Islet precursor cell (in vitro differentiated cells): ENCODE measurements at places on chromosomes 7 and 10.

DNA sequence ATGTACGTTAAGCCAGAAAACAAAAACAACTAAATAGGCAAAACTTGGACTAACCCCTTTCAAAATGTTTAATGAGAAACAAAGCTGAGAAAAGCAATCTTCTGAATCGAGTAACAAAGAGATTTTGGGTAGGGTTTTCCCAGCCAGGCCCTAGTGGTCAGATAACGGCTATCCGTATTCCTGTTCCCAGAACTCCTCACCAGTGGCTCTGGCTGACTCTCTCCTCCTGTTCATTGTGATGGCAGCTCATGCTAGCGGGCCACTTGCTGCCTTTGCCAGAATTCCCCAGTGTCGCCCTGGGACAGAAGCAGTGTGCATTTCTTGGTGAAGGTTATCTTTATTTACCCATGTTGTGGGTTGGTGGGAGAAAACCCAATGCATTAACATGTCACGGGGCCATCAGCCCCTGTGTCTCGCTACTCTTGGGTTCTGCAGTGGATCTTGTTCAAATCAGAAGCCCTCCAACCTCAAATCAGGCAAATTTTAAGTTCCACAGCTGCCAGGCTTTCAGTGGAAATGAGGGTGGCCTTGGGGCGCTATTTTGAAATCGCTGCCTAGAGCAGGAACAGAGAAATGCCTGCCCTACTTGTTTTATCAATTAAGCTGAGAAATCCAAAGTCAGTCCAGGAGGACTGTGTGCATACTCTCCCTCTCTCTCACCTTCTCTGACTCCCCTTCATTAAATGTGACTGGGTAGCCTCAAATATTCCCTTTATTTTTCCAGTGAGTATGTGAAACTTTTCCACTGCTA is 164.5 kb upstream of the NPVF start:
- peak; percentile 62 for DNase-seq

DNA sequence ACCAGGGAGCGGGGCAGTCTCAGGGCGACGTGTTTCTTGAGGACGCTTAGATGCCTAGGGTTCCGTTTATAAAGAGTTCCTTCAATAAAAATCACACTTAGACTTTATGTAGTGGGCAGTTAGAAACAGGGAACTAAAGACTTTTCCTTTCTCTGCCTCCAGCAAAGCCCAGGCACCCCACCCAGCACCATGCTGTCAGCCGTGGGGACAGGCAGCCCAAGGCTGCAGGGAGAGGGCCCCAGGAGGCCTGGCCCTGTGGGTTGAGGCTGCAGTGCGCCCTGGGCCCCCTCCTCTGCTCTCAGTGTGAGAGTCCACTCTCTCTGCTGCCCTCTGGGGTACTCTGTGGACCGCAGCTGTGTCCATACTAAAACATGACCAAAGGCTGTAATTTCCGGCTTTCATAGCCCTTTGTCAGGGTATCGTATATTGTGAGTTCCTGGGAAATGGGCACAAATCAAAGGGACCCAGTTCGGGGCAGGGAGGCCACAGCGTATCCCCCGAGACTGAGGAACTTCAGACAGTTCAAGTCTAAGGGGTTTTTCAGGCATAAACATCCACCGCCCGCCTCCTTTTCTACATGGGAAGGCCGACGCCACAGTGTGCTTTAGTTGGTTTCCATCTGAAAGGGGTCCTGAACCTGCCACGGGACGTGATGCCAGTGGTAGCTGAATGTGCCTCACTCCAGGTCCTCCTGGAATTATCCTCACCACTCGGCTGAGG is 59.7 kb downstream of the DNAJB6 start:
- no peak for DNase-seq

DNA sequence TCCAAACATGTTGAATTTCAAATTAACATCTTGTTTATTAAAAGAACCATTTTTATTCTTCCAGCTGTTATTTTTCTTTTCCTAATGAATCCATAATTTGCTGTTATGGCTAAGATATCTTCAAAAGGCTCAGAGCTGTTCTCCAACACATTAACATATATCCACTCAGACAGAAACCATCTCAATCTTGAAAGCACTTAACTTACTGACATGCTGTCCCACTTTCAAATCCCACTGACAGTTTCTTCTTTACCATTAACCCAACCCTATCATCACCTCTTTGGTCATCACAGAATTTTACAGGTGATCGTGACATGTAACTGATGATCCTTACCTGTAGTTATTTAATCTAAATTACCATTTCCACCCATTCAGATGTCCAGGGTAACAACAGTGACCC is 75.5 kb upstream of the AFAP1L2 start:
- no peak for DNase-seq

- DNase-seq: peak; percentile 78
Observed at GRCh38 chr7:133846203-133846945, 280.8 kb upstream of the LRGUK start.

- DNase-seq: peak; percentile 71
Observed at GRCh38 chr7:112129655-112130323, 76.4 kb downstream of the DOCK4 start.

- peak; percentile 97 for DNase-seq
Observed at GRCh38 chr10:93991596-93992284, 2.0 kb upstream of the PLCE1 start.

DNA sequence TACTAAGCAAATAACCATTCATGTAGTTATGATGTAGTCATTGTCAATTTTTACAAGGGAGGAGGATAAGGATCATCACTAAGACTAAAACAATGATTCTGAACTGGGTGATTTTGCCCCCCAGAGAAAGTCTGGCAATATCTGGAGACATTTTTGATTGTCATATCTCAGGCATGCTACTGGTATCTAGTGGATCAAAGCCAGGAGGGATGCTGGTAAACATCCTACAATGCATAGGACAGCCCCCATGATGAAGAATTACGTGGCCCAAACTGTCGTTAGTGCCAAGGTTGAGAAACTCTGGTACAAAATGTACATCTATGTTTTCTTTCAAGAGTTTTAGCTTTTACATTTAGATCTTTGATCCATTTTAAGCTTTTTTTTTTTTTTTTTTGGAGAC is 57.3 kb downstream of the GBF1 start:
- DNase-seq: no peak

DNA sequence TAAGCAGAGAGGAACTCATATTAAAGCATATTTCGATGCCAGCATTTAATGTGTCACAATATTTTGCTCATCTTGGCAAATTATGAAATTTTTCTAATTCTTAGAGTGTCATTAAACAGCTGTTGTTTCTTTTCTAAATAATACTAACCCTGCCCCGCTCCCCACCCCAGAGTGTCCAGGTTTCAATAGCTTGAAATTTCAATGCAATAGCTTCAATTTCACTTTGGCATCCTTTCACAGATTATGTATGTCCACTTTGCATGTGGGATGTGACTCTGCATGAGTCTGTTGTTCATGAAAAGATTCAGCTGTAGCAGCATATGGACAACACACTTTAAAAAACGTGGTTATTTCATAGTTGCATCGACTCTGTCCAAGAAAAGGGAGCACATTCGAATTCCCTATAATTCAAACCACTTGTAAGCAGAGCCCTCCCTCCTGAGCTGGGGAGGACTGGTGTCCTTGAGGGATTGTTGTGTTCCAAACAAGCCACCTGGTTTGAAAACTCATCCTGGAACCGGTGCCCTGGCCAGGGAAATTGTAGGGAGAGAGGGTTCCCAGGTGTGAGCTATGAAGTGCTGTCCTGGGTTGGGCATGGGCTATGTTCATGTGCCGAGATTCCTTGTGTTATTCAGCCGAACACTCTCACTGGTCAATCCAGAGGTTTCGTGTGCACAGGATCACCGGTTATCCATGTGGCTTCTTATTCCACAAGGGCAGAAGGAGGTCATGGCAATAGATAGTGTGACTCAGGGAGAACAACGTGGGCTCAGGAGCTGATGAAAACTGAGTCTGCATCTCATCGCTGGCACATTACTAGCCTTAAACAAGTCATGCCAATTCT is 64.6 kb upstream of the CREB5 start:
- no peak for DNase-seq

- no peak for DNase-seq
Observed at GRCh38 chr10:74991435-74991834, 120.0 kb upstream of the SAMD8 start.

- peak; percentile 89 for DNase-seq
Observed at GRCh38 chr10:112919721-112920120, 30.3 kb upstream of the TCF7L2 start.

- no peak for DNase-seq
Observed at GRCh38 chr10:121838931-121839330, 88.9 kb downstream of the ATE1 start.

DNA sequence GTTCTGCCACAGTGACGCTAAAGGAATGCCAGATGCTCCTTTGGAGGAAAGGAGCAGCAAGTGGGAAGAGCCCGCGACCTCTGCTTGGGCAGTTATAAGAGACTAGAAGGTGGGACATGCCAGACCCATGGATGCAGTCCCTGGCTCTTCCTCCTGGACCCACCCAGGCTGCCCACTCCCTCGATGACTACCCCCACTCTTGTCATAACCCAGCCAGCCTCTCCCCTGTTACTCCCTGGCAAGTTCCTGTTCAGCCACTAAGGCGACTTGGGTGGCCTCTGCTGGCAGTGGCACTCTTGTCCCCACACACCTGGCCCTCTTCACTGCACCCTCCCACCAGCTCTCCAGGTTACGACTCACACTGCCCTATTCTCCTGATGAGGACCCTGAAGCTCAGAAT is 33.5 kb downstream of the COL13A1 start:
- DNase-seq: no peak

DNA sequence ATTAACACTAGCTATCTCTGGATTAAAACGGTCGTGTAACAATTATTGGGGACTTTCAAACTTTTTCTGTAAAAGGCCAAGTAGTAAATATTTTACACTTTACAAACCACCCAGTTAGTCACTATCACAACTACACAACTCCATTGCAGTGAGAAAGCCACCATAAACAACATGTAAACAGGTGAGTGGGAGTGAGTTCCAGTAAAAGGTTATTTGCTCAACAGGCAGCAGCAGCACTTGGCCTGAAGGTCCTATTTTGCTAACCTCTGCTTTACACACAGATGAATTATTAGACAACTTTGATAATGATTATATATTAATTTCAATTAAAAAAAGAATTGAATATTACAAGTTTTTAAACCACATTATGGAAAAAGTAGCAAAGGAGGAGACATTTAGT is 15.8 kb upstream of the AGMO start:
- no peak for DNase-seq

DNA sequence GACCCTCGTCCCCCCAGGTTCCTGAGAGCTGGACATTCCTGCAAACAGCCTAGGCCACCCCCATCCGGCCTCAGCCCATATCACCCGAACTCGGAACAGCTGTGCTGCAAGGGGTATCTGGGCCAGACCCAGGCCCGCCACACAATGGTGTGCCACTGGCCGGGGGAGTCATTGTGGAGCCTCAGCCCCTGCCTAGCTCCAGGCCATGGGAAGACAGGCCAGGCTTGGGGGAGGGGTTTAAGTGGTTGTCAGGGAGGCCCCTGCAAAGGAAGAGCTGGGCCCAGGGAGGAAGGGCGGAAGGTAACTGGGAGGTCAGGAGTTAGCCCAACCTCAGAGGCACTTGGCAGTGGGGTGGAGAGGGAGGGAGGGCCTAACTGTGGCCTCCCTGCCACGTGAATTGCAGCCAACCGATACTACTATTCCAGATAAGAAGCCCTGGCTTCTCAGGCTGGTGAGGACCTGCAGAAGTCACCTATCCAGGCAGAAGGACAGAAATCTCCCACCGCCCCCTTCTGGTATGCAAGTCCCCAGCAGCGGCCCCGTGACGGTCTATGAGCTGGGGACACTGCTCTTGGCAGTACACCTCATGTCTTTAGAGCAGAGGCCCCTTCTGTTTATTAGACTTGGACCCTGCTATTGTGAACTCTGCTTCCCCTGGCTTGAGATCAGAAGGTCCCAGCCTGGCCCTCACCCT is 26.8 kb downstream of the VSIR start:
- peak; percentile 71 for DNase-seq

GRCh38 chr7:106354822-106355221 is 70.0 kb upstream of the NAMPT start:
- DNase-seq: no peak

DNA sequence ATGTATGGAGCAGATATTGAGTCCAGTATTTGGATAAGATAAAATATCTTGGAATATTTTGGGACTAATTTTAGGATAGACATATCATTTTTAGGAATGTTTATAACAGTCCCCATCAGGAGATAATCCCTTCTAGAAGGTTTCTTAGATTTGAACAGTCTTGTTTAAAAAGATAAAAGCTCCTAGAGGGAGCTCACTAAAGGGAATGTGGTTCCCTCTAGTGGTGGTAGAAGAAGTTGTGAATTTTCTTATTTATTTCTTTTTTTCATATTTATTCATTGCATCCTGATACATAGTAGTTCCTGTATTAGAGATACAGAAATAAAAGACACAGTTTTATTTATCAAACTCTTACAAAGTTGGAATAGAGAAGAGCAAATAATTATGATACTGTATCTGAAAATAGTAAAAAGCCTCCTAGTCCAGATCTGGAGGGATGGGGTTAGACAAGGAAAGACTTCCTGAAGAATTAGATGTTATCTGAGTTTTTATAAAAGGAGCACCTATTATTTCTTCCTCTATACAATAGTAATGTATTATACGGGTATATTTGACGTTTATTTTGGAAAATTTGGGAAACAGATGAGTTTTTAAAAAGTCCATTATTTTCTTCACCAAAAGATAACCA is 24.5 kb upstream of the KLF14 start:
- no peak for DNase-seq

GRCh38 chr7:106050002-106050745 is 61.9 kb downstream of the SYPL1 start:
- DNase-seq: peak; percentile 76

DNA sequence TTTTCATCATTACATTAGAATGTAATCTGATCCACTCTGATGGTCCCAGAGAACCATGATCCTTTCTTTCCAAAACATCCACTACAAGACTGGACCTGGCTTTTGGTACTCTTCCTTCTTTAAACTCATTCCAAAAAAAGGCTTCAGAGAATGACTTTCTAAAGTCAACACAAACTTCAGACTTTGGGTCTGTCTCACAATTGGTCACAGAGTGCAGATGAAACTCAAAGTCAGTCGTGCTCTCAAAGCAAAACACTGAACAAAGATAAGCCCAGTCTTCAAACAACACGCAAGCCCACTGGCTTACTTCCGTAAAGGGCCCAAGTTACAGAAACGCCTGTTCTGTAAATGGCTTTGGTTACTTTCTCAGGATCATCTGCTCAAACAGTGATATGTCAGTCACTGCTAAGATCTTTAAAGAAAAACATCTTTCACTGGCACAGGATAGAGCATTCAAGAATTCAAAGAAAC is 250.9 kb upstream of the MKLN1 start:
- DNase-seq: no peak

DNA sequence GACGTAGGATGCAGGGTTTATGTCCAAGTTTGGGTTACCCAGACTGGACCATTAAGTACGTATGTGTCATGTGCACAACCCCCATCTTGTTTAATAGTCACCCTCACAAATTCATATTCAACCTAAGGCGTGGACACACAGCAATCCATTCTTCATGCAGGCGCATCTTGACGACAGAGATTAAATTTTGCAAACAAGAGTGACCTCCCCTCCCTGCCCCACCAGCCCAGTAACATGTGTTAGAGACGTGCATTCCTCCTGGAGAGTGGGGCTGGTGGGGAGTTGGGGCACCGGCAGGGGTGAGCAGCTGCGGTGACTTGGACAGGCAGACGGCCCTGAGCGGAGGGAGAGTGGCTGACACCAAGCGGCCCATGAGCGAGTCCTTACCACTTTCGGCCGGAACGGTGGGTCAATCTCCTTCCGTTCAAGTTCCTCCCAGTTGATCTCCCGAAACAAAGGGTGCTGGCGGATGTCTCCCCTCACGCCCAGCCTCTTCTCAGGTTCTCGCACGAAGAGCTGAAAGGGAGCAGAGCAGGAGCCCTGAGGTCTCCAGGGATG is 149.6 kb downstream of the PRKCQ start:
- DNase-seq: no peak
